ENCODE measurements at places on chromosomes 7 and 10.
A peak's percentile ranks its signal among the peaks of the same experiment; 100 is the strongest.

GRCh38 chr7:95772298-95772770 lies at the start of gene DYNC1I1:
Gene DYNC1I1, plus strand, starts transcription at chr7:95772554. Its CDS starts 32,176 bp downstream, at chr7:95804730.
- peak; percentile 33 for DNase-seq

DNA sequence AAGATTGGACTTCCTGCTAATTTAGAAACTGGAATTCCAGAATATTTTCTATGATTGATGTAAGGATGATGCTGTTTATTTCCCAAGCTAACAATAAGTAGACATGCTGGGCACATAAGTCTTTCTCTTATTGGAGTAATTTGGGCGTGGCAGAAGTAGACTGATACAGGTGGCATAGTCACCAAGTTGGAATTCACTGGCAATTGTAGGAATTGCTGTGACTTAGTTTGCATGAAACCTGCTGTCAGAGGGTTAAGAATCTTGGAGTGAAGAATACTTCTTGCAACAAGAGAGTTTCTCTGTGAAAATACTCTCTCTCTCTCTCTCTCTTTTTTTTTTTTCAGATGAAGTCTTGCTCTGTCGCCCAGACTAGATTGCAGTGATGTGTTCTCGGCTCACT lies 569.7 kb downstream of the REEP3 start:
- no peak for DNase-seq

GRCh38 chr10:86553639-86554038 lies 32.0 kb upstream of the WAPL start:
- no peak for DNase-seq

- DNase-seq: no peak
Observed at GRCh38 chr7:134060874-134061273, 66.3 kb upstream of the LRGUK start.

- no peak for DNase-seq
Observed at GRCh38 chr7:151857412-151857811, 19.5 kb downstream of the PRKAG2 start.

DNA sequence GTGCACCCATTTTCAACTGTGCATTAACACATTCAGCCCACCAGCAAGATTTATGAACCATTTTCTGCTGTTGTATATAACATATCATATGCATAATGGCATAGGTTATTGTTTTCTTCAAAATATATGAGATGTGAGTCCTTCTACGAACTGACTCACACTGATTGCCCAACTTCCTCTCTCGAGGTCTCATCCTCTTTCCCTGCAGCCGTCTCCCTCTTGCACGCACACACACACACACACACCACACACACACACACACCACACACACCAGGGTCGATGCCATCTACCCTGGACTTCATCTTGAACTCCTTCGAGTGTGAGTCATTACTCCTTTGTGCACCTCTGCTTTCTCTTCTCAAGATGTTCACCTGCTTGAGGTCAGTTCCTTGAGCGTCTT lies 36.7 kb downstream of the EGFR start:
- no peak for DNase-seq

- no peak for DNase-seq
Observed at GRCh38 chr7:36301914-36302771, 87.5 kb upstream of the ANLN start.

DNA sequence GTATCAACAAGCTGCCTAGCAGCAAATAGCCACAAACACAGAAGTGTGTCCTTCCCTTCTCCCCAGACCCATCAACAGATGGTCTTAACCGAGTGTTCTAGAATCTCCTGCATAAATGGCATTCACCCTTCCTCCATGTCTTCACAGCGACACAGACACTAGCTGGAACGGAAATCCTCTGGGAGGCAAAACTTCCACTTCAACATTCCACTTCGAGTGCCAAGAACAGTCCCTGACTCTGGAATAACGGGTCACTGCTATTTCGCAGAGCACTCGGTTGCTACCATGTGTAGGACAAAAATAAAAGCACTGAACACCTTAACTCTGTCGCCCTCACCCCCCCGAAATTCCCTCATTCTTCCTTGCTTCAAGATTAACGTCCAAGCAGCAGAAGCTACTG lies 65.1 kb downstream of the SFMBT2 start:
- no peak for DNase-seq

GRCh38 chr7:69817121-69817520 lies 218.8 kb downstream of the AUTS2 start:
- DNase-seq: no peak

DNA sequence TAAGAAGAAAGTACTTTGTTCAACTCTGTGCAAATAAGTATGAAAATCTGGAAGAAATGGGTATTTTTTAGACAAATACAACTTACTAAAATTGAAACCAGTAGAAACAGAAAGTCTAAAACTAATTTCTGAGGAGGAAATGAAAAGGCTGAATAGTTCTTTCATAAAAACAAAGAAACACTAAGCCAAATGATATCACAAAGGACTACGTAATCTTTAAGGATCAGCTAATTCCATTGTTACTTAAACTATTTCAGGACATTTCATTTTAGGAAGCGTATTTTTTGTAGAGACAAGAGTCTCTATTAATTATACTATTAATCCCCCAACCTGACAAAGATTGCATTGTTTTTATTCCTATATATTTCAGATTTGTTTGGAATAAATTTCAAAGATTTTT lies 11.2 kb upstream of the CCSER2 start:
- no peak for DNase-seq

DNA sequence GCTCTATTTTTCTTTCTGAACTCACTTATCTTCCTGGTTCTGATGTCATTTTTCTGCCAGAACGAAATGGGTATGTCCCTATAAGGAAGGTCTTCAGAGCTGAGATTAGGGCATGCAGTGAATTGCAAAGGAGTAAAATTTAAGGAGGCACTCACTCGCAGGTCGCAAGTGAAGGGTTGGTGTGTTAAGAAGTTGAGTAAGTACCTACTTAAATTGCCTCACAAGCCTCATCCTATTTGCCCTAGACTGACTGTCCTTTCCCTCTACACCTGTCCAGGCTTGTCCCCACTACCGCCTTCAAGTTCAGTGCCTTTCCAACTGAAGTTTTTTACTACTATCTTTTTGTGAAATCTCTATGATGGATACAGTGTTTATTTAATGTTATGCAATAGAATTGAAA lies 191.5 kb downstream of the AHR start:
- no peak for DNase-seq

GRCh38 chr7:28038175-28038797 lies 142.3 kb downstream of the JAZF1 start:
- no peak for DNase-seq

GRCh38 chr10:61376908-61377368 lies 76.2 kb downstream of the TMEM26 start:
- no peak for DNase-seq

DNA sequence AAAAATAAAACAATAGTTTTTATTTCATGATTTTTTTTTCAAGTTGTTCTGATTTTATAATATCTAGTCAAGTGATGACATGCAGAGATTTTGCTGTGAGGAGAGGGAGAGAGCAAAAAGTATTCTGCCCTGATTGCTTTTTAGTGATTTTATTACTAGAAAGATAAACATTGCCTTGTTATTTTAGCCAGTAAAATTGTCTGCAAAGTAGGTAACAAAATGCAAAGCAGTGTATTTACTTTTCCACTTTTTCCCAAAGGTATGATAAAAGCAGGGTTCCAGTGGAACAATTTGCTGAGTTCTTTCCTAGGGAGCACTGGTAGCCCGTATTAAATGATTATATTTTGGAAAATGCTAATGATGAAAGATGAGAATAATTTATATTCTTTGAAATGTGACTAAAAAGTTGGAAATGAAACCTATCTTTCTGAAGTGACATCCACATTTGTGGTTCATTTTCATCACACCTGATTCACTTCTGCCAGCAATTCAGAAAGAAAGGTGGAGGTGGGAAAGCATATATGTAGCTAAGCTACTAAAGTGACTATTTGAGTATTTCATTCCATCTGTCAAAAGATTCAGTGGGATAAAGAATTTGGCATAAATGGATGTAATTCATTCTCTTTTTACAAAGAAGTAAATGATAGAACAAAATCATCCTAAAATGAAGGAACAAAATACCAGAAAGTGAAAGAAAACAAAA lies 300.3 kb downstream of the ADK start:
- no peak for DNase-seq

DNA sequence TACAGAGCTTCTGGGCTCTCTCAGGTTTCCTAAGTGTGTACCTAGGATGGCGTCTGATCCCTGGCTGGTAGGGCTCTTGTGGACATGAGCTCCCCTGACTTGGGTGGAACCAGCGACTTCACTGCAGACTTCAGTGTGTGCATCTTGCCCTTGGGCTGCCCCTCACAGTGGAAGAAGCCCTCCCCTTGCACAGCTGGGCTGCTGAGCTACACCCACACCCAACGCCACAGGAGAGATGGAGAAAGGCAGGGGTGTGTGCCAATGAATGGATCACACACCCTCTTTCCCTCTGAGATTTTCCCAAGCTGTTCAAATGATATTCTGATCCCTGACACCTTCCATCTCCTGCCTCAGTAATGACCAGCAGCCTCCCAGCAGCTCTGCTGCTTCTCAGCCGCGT lies 296.7 kb downstream of the GFRA1 start:
- DNase-seq: no peak

DNA sequence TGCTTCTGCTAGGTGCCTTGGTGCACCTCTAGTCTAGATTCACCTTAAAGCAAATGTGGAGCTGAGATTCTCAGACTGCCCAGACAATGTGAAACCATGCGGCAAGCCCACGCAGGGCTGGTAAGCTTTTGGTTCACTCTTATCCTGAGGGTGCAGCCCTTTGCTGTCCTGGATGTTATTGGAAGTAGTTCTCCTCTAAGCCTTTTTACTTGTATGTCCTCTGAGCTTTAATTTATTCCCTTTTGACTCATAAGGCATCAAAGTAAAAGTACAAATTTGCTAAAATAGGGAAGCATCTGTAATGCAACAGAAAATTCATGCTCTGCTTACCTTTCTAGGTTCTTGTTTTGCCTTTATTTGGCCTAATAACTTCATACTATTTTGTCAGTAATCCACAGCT lies 186.8 kb downstream of the MACC1 start:
- DNase-seq: no peak

DNA sequence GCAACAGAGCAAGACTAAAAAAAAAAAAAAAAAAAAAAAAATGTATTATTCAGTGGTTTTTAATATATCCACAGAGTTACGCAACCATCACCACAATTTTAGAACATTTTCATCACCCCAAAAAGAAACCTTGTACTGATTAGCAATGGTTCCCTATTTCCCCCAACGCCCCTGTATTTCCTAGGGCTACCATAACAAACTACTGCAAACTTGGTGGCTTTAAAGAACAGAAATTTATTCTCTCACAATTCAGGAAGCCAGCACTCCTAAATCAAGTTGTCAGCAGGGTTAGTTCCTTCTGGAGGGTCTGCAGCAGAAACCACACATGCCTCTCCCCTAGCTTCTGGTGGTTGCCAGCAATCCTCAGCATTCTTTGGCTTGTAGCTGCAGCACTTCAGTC lies 5.9 kb upstream of the NUP42 start:
- DNase-seq: peak; percentile 68

GRCh38 chr7:6178298-6179029 lies 94.0 kb downstream of the CYTH3 start:
- no peak for DNase-seq

- no peak for DNase-seq
Observed at GRCh38 chr7:47501406-47501805, 80.5 kb downstream of the TNS3 start.

- no peak for DNase-seq
Observed at GRCh38 chr7:93973134-93973533, 31.0 kb downstream of the BET1 start.

- no peak for DNase-seq
Observed at GRCh38 chr10:47042199-47042473, 130.9 kb downstream of the PTPN20 start.

- DNase-seq: no peak
Observed at GRCh38 chr7:36306222-36306621, 83.4 kb upstream of the ANLN start.

DNA sequence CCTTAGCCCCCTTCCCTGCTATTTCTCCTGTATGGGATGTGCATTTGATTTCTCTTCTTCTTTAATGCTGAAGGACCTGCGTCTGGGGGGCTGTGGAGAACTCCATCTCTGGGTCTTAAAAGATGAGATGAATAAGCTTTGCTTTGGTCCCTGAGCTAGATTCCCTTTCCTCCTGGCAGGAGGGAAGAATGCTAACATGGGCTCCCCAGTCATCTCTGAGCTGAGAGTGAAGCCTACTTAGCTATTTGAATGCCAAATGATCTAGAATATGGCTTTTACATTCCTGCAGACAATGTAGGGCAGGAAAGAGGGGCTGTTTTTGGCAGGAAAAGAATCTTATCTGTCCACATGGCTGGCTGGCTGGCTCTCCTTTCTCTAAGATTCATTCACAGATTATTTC lies 62.6 kb upstream of the EFCAB10 start:
- no peak for DNase-seq

DNA sequence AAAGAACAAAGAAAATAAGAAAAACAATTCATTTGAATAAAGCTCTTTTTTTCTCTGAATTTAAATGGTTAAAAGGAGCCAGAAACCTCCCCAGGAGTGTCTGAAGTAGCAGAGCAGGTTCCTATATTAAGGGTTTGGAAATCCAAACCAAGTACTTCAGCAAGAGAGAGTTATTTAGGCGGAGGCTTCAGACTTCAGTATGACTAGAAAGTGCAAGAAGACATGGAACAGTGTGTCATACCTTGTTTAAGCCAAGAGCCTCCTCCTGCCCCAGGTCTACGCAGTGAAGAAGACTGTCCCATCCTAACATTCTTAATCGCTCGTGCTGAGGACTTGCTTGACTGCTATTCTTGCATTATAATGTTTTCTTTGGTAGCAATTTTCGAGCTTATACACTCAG lies 51.3 kb downstream of the ODAD2 start:
- DNase-seq: no peak

DNA sequence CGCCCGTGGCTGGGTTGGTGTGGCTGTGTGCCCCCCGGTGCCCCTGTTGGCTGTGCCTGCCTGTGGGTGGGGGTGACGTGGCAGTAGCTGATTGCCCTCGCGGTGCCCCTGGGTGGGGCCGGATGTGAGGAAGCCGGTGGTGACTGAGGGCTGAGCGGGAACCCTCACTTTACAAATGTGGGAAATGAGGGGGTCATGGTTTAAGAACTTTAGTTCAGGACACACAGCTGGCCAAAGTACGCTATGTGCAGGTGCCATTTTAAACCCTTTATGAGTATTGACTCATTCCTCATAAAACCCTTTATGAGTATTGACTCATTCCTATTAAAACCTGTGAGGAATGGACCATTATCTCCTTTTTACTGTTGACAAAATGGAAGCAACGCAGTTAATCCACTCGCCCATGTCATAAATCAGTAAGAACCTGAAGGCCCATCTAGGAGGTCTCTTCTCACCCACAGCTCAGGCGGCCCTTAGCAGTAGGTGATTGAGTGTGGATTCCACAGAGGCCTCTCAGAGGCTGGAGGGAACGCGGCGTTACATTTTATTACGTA lies 290.1 kb upstream of the COBL start:
- DNase-seq: no peak

GRCh38 chr10:74067373-74068352 lies 69.7 kb downstream of the VCL start:
- no peak for DNase-seq

GRCh38 chr10:58920655-58921003 lies 255.8 kb upstream of the PHYHIPL start:
- no peak for DNase-seq

Measured in GDM1 (cell line).